ENCODE measurements at places on chromosomes 2 and 18.

DNA sequence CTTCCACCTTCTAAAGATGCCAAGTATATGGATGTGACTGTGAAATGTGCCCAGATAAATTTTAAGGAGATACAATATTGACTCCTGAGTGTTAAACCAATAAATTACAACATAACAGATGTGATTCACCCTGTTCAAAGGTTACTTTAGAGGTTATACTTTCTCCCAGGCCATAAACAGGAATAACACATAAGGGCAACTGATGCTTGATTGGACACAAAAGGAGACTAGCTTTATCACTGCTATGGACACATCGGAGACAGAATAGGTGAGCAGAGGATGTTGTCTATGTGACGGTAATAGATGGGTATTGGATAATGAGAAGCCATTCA is 31.9 kb upstream of the SLC25A52 start:
- no peak for DNase-seq

- DNase-seq, result no peak
Observed at GRCh38 chr18:31633392-31634330, 42.0 kb downstream of the TTR start.

- DNase-seq, result no peak
Observed at GRCh38 chr2:202944408-202944807, 32.3 kb downstream of the CARF start.

DNA sequence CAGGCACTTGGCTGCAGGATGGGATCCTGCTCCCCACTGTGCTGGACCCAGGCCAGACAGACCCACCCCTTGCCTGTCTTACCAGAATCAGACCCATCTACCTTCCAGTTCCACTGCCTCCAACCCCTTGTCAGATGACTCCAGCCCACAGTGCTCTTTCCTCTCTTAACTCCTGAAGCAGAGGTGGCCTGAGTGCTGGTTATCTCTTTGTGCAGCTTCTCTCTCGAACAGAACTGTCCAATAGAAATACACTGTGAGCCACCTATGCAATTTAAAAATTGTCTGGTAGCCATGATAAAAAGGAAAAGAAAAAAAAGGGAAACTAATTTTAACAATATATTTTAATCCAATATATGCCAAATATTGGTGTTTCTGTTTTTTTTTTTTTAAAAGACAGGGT is 160.2 kb upstream of the SMAD2 start:
- no peak for DNase-seq
